ENCODE measurements at places on chromosomes 6 and 20.

DNA sequence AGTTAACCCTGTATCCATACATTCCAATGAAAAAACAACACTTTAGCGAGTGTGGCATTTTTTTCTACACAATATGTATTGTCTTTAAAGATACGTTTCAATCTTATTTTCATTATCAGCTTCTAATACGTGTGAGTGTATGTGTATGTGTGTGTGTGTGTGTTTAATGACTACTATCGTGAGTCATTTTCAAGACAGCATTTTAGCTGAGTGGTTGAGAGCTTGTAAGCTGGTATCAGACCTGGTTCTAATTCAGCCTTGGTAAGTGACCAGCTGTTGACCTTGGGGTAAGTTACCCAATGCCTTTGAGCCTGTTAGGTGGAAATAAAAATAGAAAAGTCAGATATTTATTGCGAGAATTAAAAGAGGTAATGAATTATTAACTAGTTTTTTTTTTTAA, 320.0 kb upstream of the NT5E start:
- no peak for DNase-seq

DNA sequence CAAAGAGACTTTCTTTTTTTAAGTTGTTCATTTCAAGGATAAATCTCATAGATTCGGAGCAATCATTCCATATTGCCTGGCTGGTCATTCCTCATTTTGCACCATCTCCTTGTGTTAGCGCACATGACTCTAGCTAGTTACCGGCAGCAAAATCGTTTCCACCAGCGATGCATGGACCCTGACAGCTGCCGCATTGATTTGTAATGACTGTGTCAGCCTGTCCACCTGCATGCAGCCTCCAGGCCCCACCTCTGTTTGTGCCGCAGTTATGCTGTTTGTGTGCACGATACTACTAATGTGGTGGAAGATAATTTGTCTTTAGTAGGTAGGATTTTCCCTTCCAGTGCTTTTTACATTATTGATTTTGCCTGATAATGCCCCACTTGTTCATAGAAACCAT, 164.0 kb downstream of the TBC1D7 start:
- DNase-seq = no peak

DNA sequence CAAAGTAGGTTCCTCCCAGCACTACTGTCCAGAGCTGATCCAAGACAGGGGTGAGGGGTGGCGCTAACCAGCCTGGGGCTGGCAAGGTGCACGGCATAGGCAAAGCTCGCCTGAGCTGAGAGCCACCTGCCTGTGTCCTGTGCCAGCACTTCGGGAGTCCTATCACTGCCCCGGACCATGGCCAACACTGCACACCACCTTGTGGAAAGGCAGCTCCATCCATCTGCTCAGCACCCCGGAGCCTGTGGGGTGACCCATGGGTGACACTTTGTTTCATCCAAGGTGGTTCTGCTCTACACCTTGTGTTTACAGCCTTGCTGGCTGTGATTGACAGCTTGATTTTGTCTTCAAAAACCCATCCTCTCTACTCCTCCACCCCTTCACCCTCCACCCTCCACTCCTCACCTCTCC, 32.9 kb upstream of the GATA5 start:
- DNase-seq = no peak

DNA sequence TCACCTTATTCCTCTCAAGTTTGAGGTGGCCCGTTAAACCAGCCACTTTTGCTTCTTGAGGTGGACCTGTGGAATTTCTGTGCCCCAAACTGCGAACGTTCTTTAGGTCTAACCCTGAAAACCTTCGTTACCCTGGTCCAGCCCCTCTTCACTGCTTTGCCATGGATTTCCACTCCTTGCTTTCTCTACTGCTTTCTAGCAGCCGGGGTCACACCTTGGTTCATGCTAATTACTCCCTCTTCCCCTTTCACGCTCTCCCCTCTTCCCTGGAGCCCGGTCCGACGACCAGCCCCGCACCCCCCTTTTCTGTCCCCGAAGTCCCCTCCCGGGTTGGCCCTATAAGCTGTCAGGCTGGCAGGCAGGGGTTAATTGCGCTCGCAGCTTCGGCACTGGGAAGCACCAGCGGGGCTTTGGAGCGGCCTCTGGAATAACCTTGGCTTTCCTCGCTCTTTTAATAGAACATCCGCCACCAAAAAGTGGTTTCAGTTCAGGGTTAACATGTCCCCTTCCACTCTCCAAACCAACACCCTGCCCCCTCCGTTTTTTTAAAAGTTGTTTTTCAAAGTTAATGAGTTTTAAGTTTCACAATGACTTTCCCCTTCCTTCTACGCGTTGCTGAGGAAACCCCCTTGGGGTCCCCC, 1.4 kb upstream of the HIVEP1 start:
- DNase-seq = no peak

DNA sequence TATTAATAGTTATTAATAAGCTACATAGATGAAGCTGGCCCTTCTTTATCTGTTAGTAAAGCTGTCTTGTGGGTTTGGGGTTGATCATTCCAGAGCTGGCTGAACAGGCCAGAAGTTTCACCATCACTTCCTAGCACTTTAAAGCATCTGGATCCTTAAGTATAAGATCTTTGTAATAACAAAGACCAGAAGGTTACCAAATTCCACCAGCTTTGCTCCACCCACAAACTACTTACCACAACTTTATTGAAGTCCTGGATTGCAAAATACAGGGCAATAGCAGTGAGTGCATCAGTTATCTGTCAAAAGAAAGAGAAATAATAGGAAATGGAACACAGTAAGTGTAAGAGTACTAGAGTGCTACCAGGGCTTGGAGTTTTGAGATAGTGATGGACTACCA, 33.0 kb downstream of the PIGU start:
- no peak for DNase-seq

- DNase-seq = peak; percentile 78
Observed at GRCh38 chr6:24859608-24860200, 61.0 kb upstream of the ARMH2 start.

Measured in DMS79 (cell line).